Adrenal gland (tissue), 19 donors: ENCODE measurements at places on chromosomes 12 and 14. TPM values are rescaled to one million over a fixed set of nuclear protein-coding genes. Genes with fewer than 3 reads are reported as not detected.

Gene WNT1
- not detected for total RNA-seq

Gene TC2N
- total RNA-seq, result 4.7 TPM

Gene CMTM5
- total RNA-seq, result 0.35 TPM

Gene SLC17A8
- 0.31 TPM for total RNA-seq

Gene TAS2R42
- total RNA-seq, result not detected

GRCh38 chr12:48512855-48513254, 12.6 kb upstream of the OR8S1 start:
- no peaks in the 10 kb centered on the region for H3K36me3 ChIP-seq
- no peak overlapping the region for H3K4me3 ChIP-seq
- no peak for DNase-seq
- H3K4me1 ChIP-seq, result no peaks in the 10 kb centered on the region

- H3K4me1 ChIP-seq, result peaks cover 8% of the 10 kb centered on the region
- no peaks in the 10 kb centered on the region for H3K36me3 ChIP-seq
- H3K27me3 ChIP-seq, result no peaks in the 10 kb centered on the region
- no peak for DNase-seq
- no peak overlapping the region for H3K27ac ChIP-seq
Measured at GRCh38 chr12:57099047-57099714, 10.3 kb downstream of the NAB2 start.

DNA sequence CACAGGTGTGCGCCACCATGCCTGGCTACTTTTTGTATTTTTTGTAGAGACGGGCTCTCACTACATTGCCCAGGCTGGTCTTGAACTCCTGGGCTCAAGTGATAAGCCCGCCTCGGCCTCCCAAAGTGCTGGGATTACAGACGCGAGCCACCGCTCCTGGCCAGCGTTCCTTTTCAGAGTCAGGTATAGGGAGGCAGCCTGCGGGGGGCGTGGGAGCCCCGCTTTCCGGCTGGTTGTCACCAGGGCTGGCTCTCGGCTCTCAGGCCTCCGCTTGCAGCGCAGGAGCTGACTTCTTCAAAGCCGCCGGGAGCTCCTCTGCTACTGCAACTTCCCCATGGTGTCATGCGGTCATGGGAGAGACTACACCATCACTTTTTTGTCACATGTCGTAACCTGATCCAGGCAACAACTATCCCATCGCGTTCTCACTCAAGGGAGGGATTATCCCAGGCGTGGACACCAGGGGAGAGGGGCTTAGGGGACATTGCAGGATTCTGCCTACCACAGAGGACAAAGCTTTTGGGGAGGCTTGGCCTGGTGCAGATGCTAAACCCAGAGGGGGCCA, 129.4 kb downstream of the SCARB1 start:
- H3K4me3 ChIP-seq, result no peak overlapping the region
- peaks cover 34% of the 10 kb centered on the region for H3K4me1 ChIP-seq
- no peaks in the 10 kb centered on the region for H3K27me3 ChIP-seq

- no peak for DNase-seq
- no peaks in the 10 kb centered on the region for H3K27me3 ChIP-seq
- H3K4me1 ChIP-seq, result no peaks in the 10 kb centered on the region
- no peak overlapping the region for H3K4me3 ChIP-seq
- no peaks in the 10 kb centered on the region for H3K36me3 ChIP-seq
Measured at GRCh38 chr12:40351976-40352375, 127.2 kb downstream of the LRRK2 start.

DNA sequence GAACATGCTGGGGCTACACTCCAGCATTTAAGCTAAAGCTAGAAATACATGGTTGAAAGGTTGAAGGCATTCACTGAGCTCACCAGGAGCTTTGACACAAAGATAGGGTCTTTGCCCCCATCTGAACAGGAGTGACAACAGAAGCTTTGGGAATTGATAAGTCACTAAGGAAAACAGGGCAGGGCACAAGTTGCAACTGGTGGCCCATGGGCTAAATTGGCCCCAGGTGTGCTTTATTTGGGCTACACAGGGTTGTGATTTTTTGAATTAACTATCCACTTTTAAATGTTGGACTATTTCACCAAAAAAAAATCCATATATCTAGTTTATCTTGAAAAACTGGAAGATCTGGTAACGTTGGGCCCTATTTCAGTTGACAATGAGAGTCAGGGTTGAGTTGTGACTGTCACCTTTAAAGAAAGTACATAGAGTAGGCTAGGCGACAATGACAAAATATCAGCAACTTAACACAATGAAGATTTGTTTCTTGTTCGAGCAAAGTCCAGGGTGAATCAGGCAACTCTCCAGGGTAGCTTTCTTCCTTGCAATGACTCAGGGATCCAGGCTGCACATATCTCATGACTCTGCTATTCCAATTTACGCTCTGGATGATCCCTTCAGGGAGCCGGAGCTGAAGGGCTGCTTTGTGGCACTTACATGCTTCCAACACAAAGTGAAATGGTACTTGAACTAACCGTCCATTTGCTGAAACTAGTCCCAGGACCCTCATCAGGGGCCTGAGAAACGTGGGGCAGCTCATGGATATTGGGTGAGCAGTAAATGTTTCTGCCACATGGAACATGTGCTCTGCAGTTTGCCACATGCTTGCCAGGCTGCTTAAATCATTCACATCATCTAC, 13.3 kb upstream of the EIF4B start:
- no peak for DNase-seq
- no peak overlapping the region for H3K4me3 ChIP-seq
- no peaks in the 10 kb centered on the region for H3K4me1 ChIP-seq
- H3K27me3 ChIP-seq, result no peaks in the 10 kb centered on the region
- H3K36me3 ChIP-seq, result no peaks in the 10 kb centered on the region

- no peak for DNase-seq
- H3K4me3 ChIP-seq, result no peak overlapping the region
- H3K27me3 ChIP-seq, result peaks cover 23% of the 10 kb centered on the region
- H3K4me1 ChIP-seq, result no peaks in the 10 kb centered on the region
- H3K27ac ChIP-seq, result no peak overlapping the region
Measured at GRCh38 chr12:113990250-113991223, 24.4 kb upstream of the RBM19 start.

DNA sequence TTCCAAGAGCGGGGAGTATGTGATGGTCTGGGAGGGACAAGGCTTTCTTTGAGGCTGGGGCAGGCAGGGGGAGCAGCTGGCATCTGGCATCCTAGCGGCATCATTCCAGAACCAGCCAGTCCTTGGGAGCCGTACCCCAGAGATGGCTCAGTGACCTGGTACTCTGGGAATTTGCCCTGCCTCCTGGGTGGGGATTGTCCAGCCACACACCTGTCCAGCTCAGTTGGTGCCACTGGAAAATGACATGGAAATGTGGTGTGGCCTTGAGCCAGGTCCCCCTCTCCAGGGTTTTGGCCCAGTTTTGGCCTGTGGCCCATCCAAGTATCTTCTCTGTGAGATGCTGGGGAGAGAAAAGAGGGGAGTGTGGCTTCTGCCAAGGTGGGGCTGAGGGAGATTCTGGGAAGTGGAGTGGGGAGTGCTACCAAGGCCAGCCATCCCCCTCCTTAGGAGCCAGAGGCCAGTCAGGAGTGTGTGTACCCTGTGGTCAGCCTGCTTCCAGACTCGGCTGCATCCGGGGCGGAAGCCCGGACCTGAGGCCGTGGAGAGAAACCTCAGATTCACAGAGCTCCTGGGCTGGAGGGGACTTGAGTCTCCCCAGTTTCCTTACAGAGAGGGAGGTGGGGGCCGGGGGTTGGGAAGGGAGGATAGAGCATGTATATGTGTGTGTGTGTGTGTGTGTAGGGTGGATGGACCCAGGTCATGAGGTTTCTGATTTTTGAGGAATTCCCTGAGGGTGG, 14.7 kb upstream of the KRT80 start:
- H3K4me3 ChIP-seq, result no peak overlapping the region
- H3K27ac ChIP-seq, result no peak overlapping the region
- no peaks in the 10 kb centered on the region for H3K36me3 ChIP-seq
- DNase-seq, result no peak
- H3K27me3 ChIP-seq, result no peaks in the 10 kb centered on the region
- H3K4me1 ChIP-seq, result peaks cover 5% of the 10 kb centered on the region

- H3K4me3 ChIP-seq, result no peak overlapping the region
- H3K27ac ChIP-seq, result no peak overlapping the region
- DNase-seq, result no peak
- H3K36me3 ChIP-seq, result no peaks in the 10 kb centered on the region
- H3K27me3 ChIP-seq, result no peaks in the 10 kb centered on the region
Measured at GRCh38 chr12:130371296-130371695, 33.6 kb downstream of the PIWIL1 start.
